Uterus (tissue), 4 donors: ENCODE measurements at places on chromosomes 1 and 21. TPM values are rescaled to one million over a fixed set of nuclear protein-coding genes. Genes with fewer than 3 reads are reported as not detected.

DNA sequence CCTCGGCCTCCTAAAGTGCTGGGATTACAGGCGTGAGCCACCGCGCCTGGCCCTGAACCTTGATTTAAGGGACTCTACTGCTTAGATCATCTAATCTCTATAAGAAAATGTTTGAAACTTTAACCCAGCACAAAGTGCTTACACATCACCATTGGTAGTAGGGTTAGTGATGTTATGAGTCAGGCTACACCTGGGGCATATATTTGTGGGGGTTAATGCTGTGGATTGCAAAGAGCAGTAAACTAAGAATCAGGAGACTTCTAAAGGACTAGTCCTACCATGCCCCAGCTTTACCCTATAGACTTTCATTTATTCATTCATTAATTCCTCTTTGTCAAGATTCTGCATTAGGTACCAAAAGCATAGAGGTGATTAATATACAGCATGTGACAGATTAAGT lies 880.5 kb downstream of the TTLL7 start:
- DNase-seq = no peak
- no peaks in the 10 kb centered on the region for H3K36me3 ChIP-seq
- H3K27ac ChIP-seq = no peak overlapping the region
- H3K4me1 ChIP-seq = no peaks in the 10 kb centered on the region
- no peaks in the 10 kb centered on the region for H3K27me3 ChIP-seq

DNA sequence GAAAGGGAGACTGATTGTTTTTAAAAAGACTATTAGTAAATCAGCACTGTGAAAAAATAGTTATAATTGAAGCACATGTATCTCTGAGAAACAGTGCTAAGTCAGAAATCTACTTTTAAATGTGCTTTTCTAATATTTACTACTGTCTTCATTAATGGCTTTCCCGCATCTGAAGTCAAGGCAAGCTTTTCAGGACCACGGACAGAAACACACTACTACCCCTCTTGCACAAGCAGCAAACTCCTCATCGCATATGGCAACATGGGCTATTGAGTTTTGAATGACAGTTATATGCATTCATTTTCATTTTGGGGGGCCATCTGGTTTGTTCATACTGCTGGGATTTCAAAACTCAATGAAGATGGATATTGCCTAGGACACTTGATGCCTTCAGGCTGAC lies 433.4 kb upstream of the CAMK1G start:
- no peaks in the 10 kb centered on the region for H3K4me1 ChIP-seq
- H3K36me3 ChIP-seq = no peaks in the 10 kb centered on the region
- no peak overlapping the region for H3K4me3 ChIP-seq
- H3K27ac ChIP-seq = no peak overlapping the region

GRCh38 chr1:67579623-67580394 lies 105.2 kb upstream of the GADD45A start:
- H3K4me3 ChIP-seq = no peak overlapping the region
- no peaks in the 10 kb centered on the region for H3K27me3 ChIP-seq
- H3K36me3 ChIP-seq = no peaks in the 10 kb centered on the region
- H3K4me1 ChIP-seq = no peaks in the 10 kb centered on the region

GRCh38 chr1:184060316-184060715 lies 8.8 kb downstream of the TSEN15 start:
- no peaks in the 10 kb centered on the region for H3K27me3 ChIP-seq
- no peak for DNase-seq
- no peak overlapping the region for H3K4me3 ChIP-seq
- no peaks in the 10 kb centered on the region for H3K36me3 ChIP-seq
- H3K27ac ChIP-seq = no peak overlapping the region

GRCh38 chr1:197733324-197733723 lies 42.0 kb downstream of the DENND1B start:
- no peak for DNase-seq
- H3K4me1 ChIP-seq = no peaks in the 10 kb centered on the region
- no peaks in the 10 kb centered on the region for H3K27me3 ChIP-seq

DNA sequence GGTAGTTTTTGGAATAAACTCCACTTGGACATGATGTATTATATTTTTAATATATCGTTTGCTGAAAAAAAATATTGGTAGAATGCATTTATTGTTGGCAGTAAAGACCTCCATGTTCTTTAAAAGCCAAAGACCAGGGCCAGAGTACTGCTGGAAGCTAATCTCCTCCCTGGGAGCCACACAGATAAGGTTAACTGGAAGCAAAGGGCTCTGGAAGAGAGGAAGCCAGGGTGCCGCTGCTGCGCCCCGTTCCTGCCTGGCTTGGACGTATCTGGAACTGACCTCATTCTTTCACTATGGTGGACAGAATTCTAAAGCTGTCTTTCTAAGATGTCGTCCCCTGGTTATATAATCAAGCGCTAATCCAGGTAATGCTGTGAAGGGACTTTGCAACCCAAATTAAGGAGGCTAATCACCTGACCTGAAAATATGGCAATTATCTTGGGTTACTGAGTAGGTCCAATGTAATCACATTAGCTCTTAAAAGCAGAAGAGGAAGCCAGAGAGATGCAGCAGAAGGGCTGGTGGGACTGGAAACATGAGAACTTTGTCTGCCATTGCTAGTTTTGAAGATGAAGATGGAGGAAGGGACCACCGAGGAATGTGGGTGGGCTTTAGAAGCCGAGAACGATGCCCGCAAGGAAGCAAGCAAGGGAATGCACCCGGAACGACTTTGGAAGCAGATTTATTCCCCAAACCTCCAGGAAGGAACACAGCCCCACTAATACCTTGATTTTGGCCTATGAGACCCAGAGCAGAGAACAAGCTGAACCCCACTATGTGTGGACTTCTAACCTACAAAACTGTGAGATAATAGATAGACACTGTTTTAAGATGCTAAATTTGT lies 167.7 kb upstream of the KCNJ15 start:
- H3K36me3 ChIP-seq = no peaks in the 10 kb centered on the region
- DNase-seq = no peak
- no peaks in the 10 kb centered on the region for H3K27me3 ChIP-seq
- no peak overlapping the region for H3K4me3 ChIP-seq
- no peak overlapping the region for H3K27ac ChIP-seq
- H3K4me1 ChIP-seq = no peaks in the 10 kb centered on the region

DNA sequence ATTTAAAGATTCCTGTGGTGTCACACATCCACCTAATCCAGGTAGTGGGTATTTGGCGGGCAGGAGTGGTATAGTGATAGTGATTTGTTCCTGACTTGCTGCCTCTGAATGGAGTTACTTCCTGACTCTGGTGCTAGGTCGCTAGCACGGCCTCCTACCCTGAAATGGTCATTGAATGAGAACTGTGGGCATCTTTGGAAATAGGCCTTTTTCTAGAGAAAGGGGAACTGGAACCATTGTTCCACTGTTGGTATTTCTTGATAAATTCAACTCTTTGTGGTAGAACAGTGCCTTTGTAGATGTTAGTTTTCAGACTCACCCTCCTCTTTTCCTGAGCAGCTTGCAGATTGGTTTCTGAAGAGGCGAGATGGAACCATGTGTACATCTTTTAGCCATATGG lies 1.5 kb downstream of the QSOX1 start:
- H3K36me3 ChIP-seq = no peaks in the 10 kb centered on the region
- H3K4me1 ChIP-seq = no peaks in the 10 kb centered on the region
- DNase-seq = no peak
- H3K4me3 ChIP-seq = peak overlapping the region; percentile 85
- no peaks in the 10 kb centered on the region for H3K27me3 ChIP-seq

- H3K4me3 ChIP-seq = no peak overlapping the region
- H3K27ac ChIP-seq = no peak overlapping the region
- no peak for DNase-seq
- H3K36me3 ChIP-seq = no peaks in the 10 kb centered on the region
- no peaks in the 10 kb centered on the region for H3K27me3 ChIP-seq
- no peaks in the 10 kb centered on the region for H3K4me1 ChIP-seq
These were observed 135.3 kb upstream of the PRMT6 start for GRCh38 chr1:106921186-106921585.

DNA sequence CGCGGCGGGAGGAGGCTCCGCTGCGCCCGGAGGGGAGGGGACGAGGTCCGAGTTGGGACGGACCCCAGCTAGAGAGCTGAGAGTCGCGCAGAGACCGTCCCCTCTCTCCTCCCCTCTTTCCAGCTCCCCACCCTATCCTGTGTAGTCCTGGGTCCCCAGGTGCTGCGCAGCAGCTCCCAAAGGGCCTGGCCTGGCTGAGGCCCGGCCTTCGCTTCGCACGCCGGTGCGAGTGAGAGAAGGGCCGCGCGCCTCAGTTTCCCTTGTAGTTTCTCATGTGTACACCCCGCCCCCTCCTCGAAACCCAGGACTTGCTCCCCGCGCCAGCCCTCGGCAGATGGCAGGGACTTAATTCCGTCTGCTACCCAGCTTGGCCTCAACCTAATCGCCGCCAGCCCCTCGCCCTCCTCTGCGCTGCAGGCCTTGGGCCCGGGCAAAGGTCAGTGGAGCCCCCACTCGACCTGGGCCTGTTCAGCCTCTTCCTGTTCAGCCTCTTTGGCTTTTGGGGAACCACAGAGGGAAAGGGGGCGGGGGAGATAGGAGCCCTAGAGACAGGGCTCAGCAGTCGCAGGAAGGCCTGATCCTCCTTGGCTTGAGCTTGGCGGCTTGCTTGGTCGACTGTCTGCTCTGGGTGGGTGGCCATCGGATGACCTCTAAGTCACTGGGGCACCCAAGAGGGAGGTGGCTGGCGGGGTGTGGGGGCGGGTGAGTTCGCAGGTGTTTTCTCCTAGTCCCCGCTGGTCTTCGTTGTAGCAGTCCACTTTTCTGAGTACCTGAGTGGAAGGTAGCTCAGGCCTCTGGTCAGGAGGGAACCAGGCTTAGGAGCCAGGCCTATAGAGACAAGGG lies 1.0 kb downstream of the ZNF687 start:
- peak; percentile 49 for DNase-seq
- no peaks in the 10 kb centered on the region for H3K4me1 ChIP-seq
- H3K36me3 ChIP-seq = no peaks in the 10 kb centered on the region
- H3K27ac ChIP-seq = peak overlapping the region; percentile 100
- H3K4me3 ChIP-seq = peak overlapping the region; percentile 64

DNA sequence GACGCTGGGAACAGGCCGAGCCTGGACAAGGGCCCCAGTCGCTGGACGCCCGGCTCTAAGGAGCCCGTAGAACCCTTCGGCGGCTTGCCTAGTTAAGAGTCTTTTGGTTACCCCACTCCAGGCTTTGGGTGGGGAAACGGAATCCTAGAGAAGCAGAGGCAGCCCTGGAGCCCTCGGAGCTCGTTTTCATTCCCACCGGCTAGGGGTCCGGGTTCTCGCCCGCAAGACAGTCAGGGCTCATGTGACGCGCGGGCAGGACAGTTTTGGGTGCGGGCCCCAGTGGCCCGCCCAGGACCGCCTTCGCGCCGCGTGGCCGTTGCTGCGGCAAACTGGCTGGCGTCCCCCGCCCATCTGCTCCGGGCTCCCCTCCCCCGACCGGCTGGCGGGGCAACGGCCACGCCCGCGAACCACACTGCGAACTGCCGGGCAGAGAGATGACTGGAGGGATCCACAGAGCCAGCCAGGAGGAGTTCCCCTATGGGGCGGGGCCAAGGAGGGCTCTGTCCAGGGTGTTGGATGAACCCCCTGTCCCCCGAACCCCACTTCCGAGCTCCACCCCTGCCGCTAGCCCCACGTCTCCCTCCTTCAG lies 829 bp upstream of the HES2 start:
- no peak overlapping the region for H3K4me3 ChIP-seq
- no peaks in the 10 kb centered on the region for H3K4me1 ChIP-seq
- DNase-seq = no peak
- H3K27me3 ChIP-seq = peaks cover 19% of the 10 kb centered on the region

- no peaks in the 10 kb centered on the region for H3K27me3 ChIP-seq
- no peaks in the 10 kb centered on the region for H3K36me3 ChIP-seq
- DNase-seq = no peak
- peak overlapping the region; percentile 89 for H3K27ac ChIP-seq
- no peak overlapping the region for H3K4me3 ChIP-seq
- H3K4me1 ChIP-seq = no peaks in the 10 kb centered on the region
These were observed 11.2 kb upstream of the TXNIP start for GRCh38 chr1:146007489-146008133.

- H3K36me3 ChIP-seq = no peaks in the 10 kb centered on the region
- no peak overlapping the region for H3K27ac ChIP-seq
- H3K4me1 ChIP-seq = no peaks in the 10 kb centered on the region
- H3K4me3 ChIP-seq = no peak overlapping the region
- DNase-seq = no peak
These were observed 139.5 kb upstream of the SMYD2 start for GRCh38 chr1:214141486-214141885.

DNA sequence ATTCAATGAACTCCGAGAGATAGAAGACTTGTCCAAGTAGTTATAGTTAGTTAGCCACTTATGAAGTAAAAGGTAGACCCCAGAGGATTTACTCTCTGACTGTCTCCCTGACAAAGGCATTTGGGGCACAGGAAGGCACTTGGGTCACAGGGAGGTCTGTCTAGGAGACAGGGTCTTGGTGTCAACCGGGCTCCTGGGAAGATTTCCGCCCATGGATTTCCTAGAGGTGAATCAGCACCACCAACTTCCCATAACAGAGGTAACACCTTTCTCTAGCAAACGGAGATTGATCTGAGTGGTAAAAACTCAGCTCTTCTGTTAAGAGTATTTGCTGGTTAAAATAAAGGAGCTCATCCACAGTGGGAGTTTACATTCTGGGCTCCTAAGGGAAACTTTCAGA lies 16.4 kb downstream of the CCN1 start:
- no peak overlapping the region for H3K4me3 ChIP-seq
- no peak for DNase-seq
- no peaks in the 10 kb centered on the region for H3K27me3 ChIP-seq
- H3K36me3 ChIP-seq = no peaks in the 10 kb centered on the region

DNA sequence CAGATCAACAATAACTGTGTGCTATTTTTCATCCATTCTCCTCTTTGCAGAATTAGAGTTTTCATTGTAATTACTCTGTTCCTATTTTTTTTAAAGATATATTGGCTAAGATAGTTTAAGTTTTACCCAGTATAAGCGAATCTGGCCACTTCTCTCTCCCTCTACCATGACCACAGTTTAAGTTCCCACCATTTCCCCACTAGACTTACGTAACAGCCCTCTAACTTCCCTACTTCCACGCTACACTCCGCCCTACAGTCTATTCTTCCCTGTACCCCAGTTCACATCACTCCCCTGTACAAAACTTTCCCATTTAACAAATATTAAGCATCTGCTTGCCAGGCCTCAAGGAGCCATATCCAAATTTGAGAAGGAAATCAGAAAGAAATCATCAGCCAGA lies 16.5 kb downstream of the CTSK start:
- H3K27me3 ChIP-seq = no peaks in the 10 kb centered on the region
- no peak for DNase-seq
- no peak overlapping the region for H3K4me3 ChIP-seq
- H3K36me3 ChIP-seq = no peaks in the 10 kb centered on the region
- no peak overlapping the region for H3K27ac ChIP-seq

GRCh38 chr1:155253208-155253607 lies 2.1 kb downstream of the ENTREP3 start:
- no peaks in the 10 kb centered on the region for H3K27me3 ChIP-seq
- DNase-seq = no peak
- no peak overlapping the region for H3K27ac ChIP-seq
- H3K4me1 ChIP-seq = peaks cover 18% of the 10 kb centered on the region

KRTAP7-1 gene
- not detected for total RNA-seq

KLF17 gene
- total RNA-seq = 0.26 TPM

REN gene
- 9.4 TPM for total RNA-seq

CLCA4 gene
- total RNA-seq = not detected

E2F2 gene
- 4.4 TPM for total RNA-seq

TEX38 gene
- total RNA-seq = not detected

MYBPH gene
- total RNA-seq = not detected
